ENCODE measurements at places on chromosomes 16 and 17.

DNA sequence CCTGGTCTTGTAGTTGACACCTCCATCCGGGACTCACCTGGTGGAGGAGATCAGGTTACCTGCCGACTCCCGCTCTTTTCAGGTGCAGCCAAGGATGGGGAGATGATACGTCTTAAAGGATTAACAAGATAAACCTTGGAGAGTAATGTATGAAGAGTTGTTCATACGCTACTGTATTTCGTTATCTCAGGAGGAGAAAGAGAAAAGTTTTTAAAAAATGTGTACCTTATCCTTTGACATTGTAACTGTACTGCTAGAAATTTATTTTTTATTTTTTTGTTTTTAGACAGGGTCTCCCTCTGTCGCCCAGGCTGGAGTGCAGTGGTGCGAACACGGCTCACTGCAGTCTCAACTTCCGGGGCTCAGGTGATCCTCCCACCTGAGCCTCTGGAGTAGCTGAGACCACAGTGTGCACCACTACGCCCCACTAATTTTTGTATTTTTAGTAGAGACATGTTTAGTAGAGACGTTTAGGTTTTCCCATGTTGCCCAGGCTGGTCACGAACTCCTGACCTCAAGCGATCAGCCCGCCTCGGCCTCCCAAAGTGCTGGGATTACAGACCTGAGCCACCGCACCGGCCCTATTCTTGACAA is 764 bp upstream of the SMURF2 start:
- DNase-seq = no peak

- DNase-seq = no peak
Observed at GRCh38 chr16:79610771-79611170, 10.2 kb upstream of the MAF start.

GRCh38 chr16:81266680-81267095 is 28.2 kb downstream of the BCO1 start:
- no peak for DNase-seq

- DNase-seq = no peak
Observed at GRCh38 chr17:77381185-77381700, 240.5 kb downstream of the SEC14L1 start.

- DNase-seq = peak; percentile 43
Observed at GRCh38 chr16:19179546-19180490, 11.8 kb downstream of the SYT17 start.

- DNase-seq = peak; percentile 80
Observed at GRCh38 chr17:44219616-44220212, at the start of gene UBTF. UBTF (minus strand) TSS chr17:44219675; CDS start chr17:44218229, 1,446 bp downstream.

DNA sequence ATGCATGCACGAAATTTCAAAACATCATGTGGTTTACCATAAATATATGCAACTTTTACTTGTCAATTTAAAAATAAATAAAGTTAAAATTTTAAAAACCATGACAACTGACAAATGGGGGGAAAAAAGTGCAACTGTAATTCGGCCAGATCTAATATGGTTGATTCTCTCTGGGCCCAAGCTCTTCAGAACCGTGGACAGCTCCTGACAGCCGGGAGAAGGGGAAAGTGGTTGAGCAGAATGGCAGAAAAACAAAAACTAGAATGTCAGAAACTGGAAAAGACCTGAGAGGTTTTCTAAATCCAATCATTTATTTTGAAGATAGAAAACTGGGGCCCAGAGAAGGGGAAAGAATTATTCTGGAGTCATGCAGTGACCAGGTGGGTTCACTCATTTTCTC is 126.6 kb downstream of the TMEM132E start:
- peak; percentile 10 for DNase-seq

- no peak for DNase-seq
Observed at GRCh38 chr17:45290269-45290765, 26.5 kb downstream of the MAP3K14 start.

All from fibroblast of upper back skin (primary cell).